ENCODE measurements at places on chromosomes 6 and 20.

- H3K27ac ChIP-seq = no peak overlapping the region
- DNase-seq = no peak
- peaks cover 6% of the 10 kb centered on the region for H3K4me1 ChIP-seq
- H3K4me3 ChIP-seq = no peak overlapping the region
- H3K36me3 ChIP-seq = no peaks in the 10 kb centered on the region
- peaks cover 10% of the 10 kb centered on the region for H3K27me3 ChIP-seq
Measured at GRCh38 chr6:166274163-166274562, 34.0 kb downstream of the PRR18 start.

DNA sequence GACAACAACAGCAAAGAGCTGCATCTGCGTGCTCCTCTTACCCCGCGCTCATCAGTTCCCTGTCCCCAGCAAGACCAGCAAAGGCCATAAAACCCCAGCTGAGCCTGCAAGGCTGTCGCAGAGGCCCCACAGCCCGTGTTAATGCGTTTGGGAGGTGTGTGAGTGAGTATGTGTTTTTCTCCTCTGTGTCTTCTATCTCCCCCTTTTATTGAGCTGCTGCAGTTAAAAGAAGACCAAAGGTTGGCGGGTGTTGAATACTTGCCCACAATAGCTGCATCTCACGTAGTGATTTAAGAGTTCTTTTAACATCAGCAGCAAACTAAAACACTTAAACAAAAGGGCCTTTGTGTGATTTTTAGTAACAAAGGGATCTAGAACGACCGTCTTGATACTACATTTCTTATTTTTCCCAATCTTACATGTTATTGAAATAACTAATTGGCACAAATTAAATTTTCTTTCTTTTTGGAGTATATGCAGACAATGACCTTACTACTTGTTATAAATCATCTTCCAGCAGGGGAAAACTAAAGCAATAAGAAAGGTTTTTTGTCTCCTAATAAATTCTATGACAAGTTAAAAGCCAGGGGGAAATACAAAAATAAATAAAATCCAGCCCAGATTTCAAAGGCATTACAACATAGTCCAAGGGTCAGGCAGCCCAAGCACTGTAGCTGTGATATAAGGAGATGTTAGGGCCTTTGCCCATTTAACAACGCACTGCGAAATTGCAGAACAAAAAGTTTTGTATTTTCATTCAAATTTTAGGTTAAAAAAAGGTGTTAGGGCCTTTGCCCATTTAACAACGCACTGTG, 27.2 kb upstream of the CNKSR3 start:
- H3K4me1 ChIP-seq = no peaks in the 10 kb centered on the region
- peaks cover 3% of the 10 kb centered on the region for H3K27me3 ChIP-seq
- no peak for DNase-seq
- no peaks in the 10 kb centered on the region for H3K36me3 ChIP-seq

DNA sequence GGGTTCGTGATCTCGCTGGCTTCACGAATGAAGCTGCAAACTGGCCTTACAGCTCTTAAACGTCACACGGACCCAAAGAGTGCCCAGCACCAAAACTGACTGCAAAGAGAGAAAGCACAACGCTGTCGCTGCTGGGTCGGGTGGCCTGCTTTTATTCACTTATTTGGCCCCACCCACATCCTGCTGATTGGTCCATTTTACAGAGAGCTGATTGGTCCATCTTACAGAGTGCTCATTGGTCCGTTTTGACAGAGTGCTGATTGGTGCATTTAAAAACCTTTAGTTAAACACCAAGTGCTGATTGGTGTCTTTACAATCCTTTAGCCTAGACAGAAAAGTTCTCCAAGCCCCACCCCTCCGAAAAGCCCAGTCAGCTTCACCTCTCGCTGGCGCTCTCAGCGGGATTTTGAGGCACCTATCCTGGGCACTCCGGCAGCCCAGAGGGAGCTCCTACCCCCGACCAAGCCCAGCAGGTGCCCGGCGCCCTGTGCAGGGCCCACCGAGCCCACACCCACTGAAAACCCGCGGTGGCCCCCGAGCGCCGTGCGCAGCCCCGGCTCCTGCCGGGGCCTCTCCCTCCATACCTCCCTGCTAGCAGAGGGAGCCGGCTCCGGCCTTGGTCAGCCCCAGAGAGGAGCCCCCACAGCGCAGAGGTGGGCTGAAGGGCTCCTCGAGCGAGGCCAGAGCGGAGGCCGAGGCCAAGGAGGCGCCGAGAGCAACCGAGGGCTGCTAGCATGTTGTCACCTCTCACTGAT, 40.0 kb upstream of the SMAP1 start:
- H3K4me3 ChIP-seq = no peak overlapping the region
- H3K27ac ChIP-seq = no peak overlapping the region
- peaks cover 6% of the 10 kb centered on the region for H3K27me3 ChIP-seq
- DNase-seq = no peak
- H3K36me3 ChIP-seq = no peaks in the 10 kb centered on the region

- peaks cover 58% of the 10 kb centered on the region for H3K36me3 ChIP-seq
- H3K4me3 ChIP-seq = no peak overlapping the region
- H3K27ac ChIP-seq = no peak overlapping the region
- no peak for DNase-seq
- H3K27me3 ChIP-seq = no peaks in the 10 kb centered on the region
Measured at GRCh38 chr6:144478483-144478882, 193.3 kb downstream of the UTRN start.

DNA sequence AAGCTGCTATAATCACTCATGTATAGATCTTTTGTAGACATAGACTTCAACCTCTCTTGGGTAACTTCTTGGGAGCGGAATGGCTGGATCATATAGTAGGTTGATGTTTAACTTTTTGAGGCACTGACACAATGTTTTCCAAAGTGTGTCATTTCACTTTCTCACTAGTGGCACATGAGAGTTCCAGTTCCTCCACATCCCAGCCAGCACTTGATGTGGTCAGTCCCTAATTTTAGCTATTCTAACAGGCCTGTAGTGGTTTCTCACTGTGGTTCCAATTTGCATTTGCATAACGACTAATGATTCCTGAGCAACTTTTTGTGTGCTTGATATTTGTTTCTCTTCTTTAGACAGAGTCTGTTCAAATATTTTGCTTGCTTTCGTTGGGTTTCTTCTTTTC, 221.3 kb downstream of the DLL1 start:
- no peaks in the 10 kb centered on the region for H3K4me1 ChIP-seq
- DNase-seq = no peak
- no peak overlapping the region for H3K27ac ChIP-seq

DNA sequence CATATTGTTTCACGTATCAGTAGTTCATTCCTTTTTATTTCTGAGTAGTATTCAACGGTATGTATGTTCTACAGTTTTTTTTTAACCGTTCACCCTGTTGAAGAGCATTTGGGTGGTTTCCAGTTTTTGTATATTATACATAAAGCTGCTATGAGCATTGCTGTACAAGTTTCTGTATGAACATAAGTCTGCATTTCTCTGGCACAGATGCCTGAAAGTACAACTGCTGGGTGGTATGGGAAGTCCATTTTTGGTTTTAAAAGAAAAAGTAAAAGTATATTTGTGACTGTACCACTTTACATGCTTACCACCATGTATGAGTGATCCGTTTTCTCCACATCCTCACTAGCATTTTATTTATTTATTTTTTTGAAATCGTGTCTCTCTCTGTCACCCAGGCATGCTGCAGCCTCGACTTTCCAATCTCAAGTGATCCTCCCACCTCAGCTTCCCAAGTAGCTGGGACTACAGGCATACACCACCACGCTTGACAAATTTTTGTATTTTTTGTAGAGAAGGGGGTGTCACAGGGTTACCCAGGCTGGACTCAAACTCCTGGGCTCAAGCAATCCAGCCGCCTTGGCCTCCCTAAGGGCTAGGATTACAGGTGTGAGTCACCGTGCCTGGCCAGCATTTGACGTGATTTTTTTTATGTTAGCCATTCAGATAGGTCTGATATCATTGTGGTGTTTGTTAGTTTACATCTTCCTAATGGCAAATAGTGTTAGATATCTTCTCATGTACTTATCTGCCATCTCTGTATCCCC, 11.0 kb upstream of the SIM1 start:
- H3K27me3 ChIP-seq = peaks cover 24% of the 10 kb centered on the region
- peaks cover 32% of the 10 kb centered on the region for H3K4me1 ChIP-seq

GRCh38 chr20:38094373-38094891, 60.9 kb downstream of the RPRD1B start:
- H3K4me1 ChIP-seq = peaks cover 41% of the 10 kb centered on the region
- DNase-seq = peak; percentile 53
- H3K27ac ChIP-seq = peak overlapping the region; percentile 21

DNA sequence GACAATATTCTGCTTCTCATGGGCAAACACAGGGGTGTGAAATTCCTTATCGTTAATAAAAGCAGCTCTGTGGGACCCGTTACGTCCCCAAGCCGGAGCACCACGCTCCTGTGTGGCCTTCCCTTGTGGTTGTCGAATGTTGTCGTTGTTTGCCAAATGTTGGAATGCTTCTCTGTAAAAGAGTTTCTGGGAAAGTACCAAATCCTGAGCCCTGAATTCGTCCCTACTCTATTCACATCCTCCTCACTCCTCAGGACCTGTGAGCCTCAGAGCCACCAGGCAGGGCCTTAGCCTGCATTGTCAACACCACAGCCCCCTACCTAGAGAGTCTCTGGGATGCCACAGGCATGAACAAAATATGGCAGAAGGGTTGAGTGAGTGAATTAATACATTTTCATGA, 64.0 kb downstream of the THBS2 start:
- DNase-seq = no peak
- H3K27me3 ChIP-seq = no peaks in the 10 kb centered on the region
- peaks cover 6% of the 10 kb centered on the region for H3K4me1 ChIP-seq
- no peak overlapping the region for H3K27ac ChIP-seq
- H3K4me3 ChIP-seq = no peak overlapping the region

DNA sequence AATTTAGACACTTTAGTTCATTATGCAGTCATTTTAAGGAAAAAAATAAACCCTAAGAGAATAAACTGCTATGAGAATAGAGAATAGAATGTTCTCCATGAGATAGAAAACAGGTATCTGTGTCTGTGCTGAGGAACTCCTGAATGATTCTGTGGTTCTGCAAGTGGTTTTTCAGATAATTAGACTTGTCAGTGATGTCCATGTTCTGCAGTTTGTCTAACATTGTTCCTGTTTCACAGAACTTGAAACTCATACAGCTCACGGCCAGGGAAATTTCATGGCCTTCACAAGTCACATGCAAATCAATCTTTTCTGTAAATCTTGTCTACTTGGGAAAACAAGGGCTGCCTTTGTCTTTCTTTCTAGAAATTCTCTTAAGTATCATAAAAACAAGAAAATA, 73.4 kb upstream of the HMGCLL1 start:
- H3K36me3 ChIP-seq = no peaks in the 10 kb centered on the region
- no peaks in the 10 kb centered on the region for H3K27me3 ChIP-seq
- no peak overlapping the region for H3K27ac ChIP-seq
- DNase-seq = no peak

DNA sequence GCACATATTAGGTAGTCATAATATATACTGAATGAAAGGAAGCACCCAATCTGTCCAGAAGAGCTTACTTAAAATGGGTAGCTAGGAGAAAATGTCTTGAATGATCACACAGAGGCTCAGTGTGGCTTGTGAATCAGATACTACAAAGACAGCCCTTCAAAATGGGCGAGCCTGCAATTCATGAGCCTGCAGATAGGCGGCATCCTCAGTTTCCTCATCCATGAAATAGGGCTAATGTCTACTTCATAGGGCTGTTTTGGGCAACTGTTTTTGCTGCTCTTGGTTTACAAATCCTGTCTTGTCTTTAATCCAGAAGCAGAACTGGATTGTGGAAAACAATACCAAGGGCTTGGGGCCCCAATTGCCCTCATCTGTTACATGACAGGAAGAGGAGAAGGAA, 129.3 kb upstream of the KCNK16 start:
- DNase-seq = no peak
- no peaks in the 10 kb centered on the region for H3K4me1 ChIP-seq
- no peaks in the 10 kb centered on the region for H3K36me3 ChIP-seq

GRCh38 chr6:111625461-111626391, 20.0 kb upstream of the TRAF3IP2 start:
- H3K27me3 ChIP-seq = peaks cover 2% of the 10 kb centered on the region
- no peaks in the 10 kb centered on the region for H3K36me3 ChIP-seq
- H3K4me1 ChIP-seq = no peaks in the 10 kb centered on the region
- no peak for DNase-seq
- H3K27ac ChIP-seq = no peak overlapping the region
- no peak overlapping the region for H3K4me3 ChIP-seq

DNA sequence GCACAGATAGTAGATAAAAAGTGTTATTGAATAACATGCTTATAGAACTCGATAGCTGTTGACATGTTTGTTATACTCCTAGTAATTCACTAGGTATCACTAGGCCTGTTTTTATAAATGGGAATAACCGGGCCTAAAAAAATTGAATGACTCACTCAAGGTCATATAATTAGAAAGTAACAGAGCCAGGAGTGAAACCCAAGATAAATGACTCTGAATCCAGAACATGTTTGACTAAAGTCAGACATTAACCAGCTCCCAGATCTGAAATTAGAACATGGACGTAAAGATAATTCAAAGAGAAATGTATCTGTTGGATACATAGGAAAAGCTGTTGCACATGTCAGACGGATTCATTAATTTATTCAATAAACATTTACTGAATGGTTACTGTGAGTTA, 26.9 kb downstream of the RGS17 start:
- H3K4me3 ChIP-seq = no peak overlapping the region
- no peaks in the 10 kb centered on the region for H3K36me3 ChIP-seq
- peaks cover 4% of the 10 kb centered on the region for H3K27me3 ChIP-seq

GRCh38 chr6:49004801-49005200, 458.3 kb downstream of the MMUT start:
- no peaks in the 10 kb centered on the region for H3K27me3 ChIP-seq
- H3K27ac ChIP-seq = no peak overlapping the region
- DNase-seq = no peak
- H3K36me3 ChIP-seq = no peaks in the 10 kb centered on the region
- no peaks in the 10 kb centered on the region for H3K4me1 ChIP-seq

DNA sequence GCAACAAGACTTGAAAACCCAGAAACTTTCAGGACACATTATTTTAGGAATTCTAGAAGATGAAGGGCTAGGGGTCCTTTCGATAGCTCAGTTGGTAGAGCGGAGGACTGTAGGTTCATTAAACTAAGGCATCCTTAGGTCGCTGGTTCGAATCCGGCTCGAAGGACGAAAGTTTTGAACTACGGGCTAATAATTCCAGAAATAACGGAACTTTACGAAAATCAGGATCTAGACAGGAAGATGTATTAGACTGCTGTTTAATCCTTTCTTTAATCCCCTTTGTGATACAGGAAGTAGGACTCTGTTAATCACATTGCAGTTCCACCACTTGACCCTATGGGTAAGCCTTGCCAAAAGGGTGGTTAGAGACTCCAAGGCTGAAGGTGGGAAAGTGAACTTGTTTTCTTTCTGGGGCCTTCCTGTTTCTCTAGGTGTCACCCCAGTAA, 21.2 kb upstream of the ABT1 start:
- no peak for DNase-seq
- no peak overlapping the region for H3K4me3 ChIP-seq
- no peak overlapping the region for H3K27ac ChIP-seq

GRCh38 chr6:5617179-5617578, 355.9 kb downstream of the FARS2 start:
- no peak overlapping the region for H3K4me3 ChIP-seq
- H3K27ac ChIP-seq = no peak overlapping the region
- DNase-seq = no peak

- no peak overlapping the region for H3K27ac ChIP-seq
- DNase-seq = no peak
- peaks cover 18% of the 10 kb centered on the region for H3K4me1 ChIP-seq
- no peaks in the 10 kb centered on the region for H3K36me3 ChIP-seq
- no peaks in the 10 kb centered on the region for H3K27me3 ChIP-seq
Measured at GRCh38 chr6:109069746-109070145, 24.9 kb downstream of the SESN1 start.
